ENCODE measurements at places on chromosomes 11 and 22. TPM values are rescaled to one million over a fixed set of nuclear protein-coding genes. Genes with fewer than 3 reads are reported as not detected.

DNA sequence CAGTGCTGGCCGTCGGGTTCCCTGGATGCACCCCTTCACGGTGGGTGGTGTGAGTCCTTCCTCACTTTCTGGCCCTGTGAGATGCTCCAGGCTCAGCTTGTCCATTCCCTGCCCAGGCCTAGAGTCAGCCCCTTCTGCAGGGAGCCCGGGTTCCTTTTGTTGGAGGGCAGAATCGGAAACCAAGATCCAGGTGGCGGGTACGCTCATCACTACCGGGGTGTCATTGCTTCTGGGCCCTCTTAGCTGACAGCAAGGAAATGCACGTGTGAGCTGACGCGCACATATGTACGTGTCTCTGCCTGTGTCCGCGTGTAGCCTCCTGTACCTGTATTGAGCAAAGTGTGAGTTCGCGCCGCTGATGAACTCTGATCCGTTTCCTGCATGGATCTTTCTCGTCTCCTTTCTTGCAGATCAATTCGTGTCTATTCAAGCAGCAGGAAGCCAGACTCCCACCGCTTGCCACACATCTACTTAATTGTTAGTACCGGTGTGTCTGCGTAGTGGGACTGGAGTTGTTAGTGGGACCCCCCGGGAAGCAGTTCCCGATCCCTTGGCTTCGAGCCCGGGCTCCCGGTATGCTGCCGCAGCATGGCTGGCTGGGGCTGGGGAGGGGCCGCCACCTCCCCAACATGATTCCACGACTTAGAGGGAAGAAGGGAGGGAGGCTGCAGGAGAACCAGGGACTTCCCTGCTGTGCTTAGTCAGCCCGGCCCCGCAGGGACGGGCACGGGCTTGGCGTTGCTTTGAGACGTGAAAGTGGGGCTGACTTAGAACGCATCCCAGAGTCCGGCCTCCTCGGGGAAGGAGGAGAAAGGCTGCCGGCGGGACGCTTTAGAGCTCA is 35.9 kb upstream of the GRAMD4 start:
- DNase-seq: no peak

DNA sequence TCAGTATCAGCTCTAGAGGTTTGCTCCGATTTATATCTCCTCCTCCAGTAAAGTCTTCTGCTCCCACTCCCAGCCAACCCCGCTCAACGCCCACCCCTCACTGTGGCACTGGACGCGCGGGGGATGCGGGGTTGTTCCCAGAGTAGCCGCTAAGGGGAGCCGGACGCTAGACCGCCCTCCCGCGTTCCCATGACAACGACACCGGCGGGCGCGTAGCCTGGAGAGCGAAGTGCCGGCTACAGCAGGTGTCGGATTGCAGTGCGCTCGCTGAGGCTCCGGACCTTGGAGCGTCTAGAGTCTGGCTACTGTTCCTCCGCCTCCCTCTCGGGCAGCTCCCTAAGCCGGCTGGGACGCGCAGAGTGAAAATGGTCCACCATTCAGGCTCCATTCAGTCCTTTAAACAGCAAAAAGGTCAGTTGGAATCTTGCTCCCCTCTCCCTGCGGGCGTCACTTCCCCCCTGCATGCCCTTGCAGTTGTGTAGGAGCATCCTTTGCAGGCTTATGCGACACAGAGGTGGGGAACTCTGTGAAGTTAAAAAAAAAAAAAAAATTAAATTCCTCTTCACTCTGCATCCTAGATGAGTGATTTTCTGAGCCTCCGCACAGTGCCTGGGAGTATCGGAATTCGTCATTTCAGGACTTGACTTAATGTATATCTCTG is at the start of gene ANO3:
TSS of gene ANO3 (plus strand) at position 220 of the 661 bp plus-strand sequence. CDS start at position 366, 146 bp downstream.
- DNase-seq: peak; percentile 26

DNA sequence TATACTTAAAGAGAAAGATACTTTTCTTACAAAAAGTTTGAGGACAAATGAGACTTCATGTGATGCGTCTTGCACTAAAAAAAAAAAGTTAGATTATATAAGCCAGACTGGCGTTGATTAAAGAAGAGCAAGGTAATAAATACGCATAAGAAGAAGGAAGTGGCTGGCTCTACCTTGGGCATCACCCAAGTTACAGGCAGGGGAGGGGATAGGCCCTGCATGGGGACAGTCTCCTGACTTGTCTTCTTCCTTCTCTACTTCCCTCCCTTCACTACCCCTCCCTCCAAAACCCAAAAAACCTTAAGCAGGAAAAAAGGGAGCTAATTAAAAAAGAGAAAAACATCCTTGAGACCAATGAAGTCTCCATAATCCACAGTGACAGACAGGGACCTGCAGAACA is 22.3 kb upstream of the TMA7B start:
- DNase-seq: no peak

GRCh38 chr11:15651816-15652215 is 537.1 kb downstream of the INSC start:
- no peak for DNase-seq

TANGO2 gene
- 34.3 TPM for total RNA-seq

ROBO4 gene
- total RNA-seq: 8.5 TPM

PEX16 gene
- total RNA-seq: 35.4 TPM

OR6T1 gene
- not detected for total RNA-seq

All from prostate gland (tissue), 2 donors.